ENCODE measurements at places on chromosomes 13 and 19. TPM values are rescaled to one million over a fixed set of nuclear protein-coding genes. Genes with fewer than 3 reads are reported as not detected.
A peak's percentile ranks its signal among the peaks of the same experiment; 100 is the strongest.

MISP gene
- 0.83 TPM for total RNA-seq

- H3K4me1 ChIP-seq, result peaks cover 10% of the 10 kb centered on the region
- no peak overlapping the region for H3K27ac ChIP-seq
- DNase-seq, result no peak
- peaks cover 33% of the 10 kb centered on the region for H3K36me3 ChIP-seq
- peak overlapping the region; percentile 96 for H3K4me3 ChIP-seq
Observed at GRCh38 chr19:8445488-8446001, 770 bp downstream of the HNRNPM start.

GRCh38 chr13:40776681-40777165 lies 5.7 kb upstream of the MRPS31 start:
- no peak overlapping the region for H3K27ac ChIP-seq
- H3K27me3 ChIP-seq, result no peaks in the 10 kb centered on the region
- H3K36me3 ChIP-seq, result no peaks in the 10 kb centered on the region
- H3K4me3 ChIP-seq, result no peak overlapping the region
- no peaks in the 10 kb centered on the region for H3K4me1 ChIP-seq

GRCh38 chr13:66558506-66558905 lies 671.6 kb downstream of the PCDH9 start:
- H3K4me1 ChIP-seq, result no peaks in the 10 kb centered on the region
- DNase-seq, result no peak
- peaks cover 15% of the 10 kb centered on the region for H3K36me3 ChIP-seq
- no peak overlapping the region for H3K4me3 ChIP-seq
- no peak overlapping the region for H3K27ac ChIP-seq
- no peaks in the 10 kb centered on the region for H3K27me3 ChIP-seq

KIRREL2 gene
- total RNA-seq, result 3.1 TPM

PRODH2 gene
- not detected for total RNA-seq

GRCh38 chr13:26225896-26226617 lies 3.9 kb upstream of the RNF6 start:
- no peak overlapping the region for H3K4me3 ChIP-seq
- no peaks in the 10 kb centered on the region for H3K4me1 ChIP-seq
- no peak for DNase-seq
- H3K27me3 ChIP-seq, result no peaks in the 10 kb centered on the region
- no peak overlapping the region for H3K27ac ChIP-seq

DNA sequence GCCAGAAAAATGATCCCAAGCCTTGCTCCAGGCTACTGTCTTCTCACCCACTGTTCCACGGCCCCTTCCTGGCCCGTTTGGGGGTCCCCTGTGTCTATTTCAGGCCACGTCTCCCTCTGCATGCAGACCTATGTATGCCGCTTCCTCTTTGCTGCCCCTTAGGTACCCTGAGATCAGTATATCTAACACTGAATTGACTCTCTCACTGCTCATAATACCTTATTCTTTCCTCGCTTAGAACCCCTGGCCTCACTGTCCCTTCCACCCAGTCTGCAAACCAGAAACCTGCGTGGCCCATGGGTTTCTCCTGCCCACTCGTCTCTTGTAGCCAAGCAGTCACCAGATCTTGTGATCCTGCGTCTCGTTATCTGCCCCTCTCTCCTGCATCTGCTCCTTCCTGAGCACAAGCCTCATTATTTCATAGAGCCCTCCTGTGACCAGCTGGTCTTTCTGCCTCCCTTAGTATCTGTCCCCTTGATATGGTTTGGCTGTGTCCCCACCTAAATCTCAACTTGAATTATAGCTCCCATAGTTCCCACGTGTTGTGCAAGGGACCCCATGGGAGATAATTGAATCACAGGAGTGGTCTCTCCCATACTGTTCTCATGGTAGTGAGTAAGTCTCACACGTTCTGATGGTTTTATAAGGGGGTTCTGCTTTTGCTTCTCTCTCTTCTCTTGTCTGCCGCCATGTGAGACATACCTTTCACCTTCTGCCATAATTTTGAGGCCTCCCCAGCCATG lies 109.0 kb upstream of the RNF113B start:
- no peak overlapping the region for H3K4me3 ChIP-seq
- DNase-seq, result no peak
- H3K27me3 ChIP-seq, result no peaks in the 10 kb centered on the region
- H3K4me1 ChIP-seq, result peaks cover 5% of the 10 kb centered on the region
- peaks cover 2% of the 10 kb centered on the region for H3K36me3 ChIP-seq

C5AR2 gene
- not detected for total RNA-seq

GRCh38 chr19:49488046-49488862 lies 846 bp downstream of the RPL13A start:
- DNase-seq, result no peak
- no peaks in the 10 kb centered on the region for H3K27me3 ChIP-seq
- peak overlapping the region; percentile 91 for H3K4me3 ChIP-seq
- H3K36me3 ChIP-seq, result peaks cover 55% of the 10 kb centered on the region

LIM2 gene
- total RNA-seq, result not detected

- DNase-seq, result no peak
- no peak overlapping the region for H3K4me3 ChIP-seq
- H3K36me3 ChIP-seq, result peaks cover 4% of the 10 kb centered on the region
- no peak overlapping the region for H3K27ac ChIP-seq
- H3K27me3 ChIP-seq, result no peaks in the 10 kb centered on the region
- H3K4me1 ChIP-seq, result no peaks in the 10 kb centered on the region
Observed at GRCh38 chr19:29559743-29560142, 33.9 kb downstream of the VSTM2B start.

- DNase-seq, result peak; percentile 78
- no peaks in the 10 kb centered on the region for H3K36me3 ChIP-seq
- H3K27me3 ChIP-seq, result no peaks in the 10 kb centered on the region
- no peaks in the 10 kb centered on the region for H3K4me1 ChIP-seq
- no peak overlapping the region for H3K27ac ChIP-seq
Observed at GRCh38 chr19:48741129-48741999, 954 bp upstream of the RASIP1 start.

GRCh38 chr13:50676602-50677001 lies 166.9 kb downstream of the DLEU7 start:
- no peaks in the 10 kb centered on the region for H3K36me3 ChIP-seq
- H3K27me3 ChIP-seq, result no peaks in the 10 kb centered on the region
- DNase-seq, result no peak
- H3K4me1 ChIP-seq, result no peaks in the 10 kb centered on the region

FPR1 gene
- total RNA-seq, result not detected

GRCh38 chr19:1402411-1403070 lies 1.2 kb upstream of the GAMT start:
- no peak for DNase-seq
- H3K27me3 ChIP-seq, result no peaks in the 10 kb centered on the region
- no peak overlapping the region for H3K4me3 ChIP-seq
- H3K4me1 ChIP-seq, result no peaks in the 10 kb centered on the region
- H3K27ac ChIP-seq, result no peak overlapping the region

- no peak for DNase-seq
- H3K27ac ChIP-seq, result no peak overlapping the region
- peaks cover 2% of the 10 kb centered on the region for H3K4me1 ChIP-seq
Observed at GRCh38 chr13:101451641-101452040, 834 bp upstream of the ITGBL1 start.

ONECUT3 gene
- 0.07 TPM for total RNA-seq

- no peaks in the 10 kb centered on the region for H3K4me1 ChIP-seq
- H3K27me3 ChIP-seq, result no peaks in the 10 kb centered on the region
- no peaks in the 10 kb centered on the region for H3K36me3 ChIP-seq
- DNase-seq, result no peak
- H3K4me3 ChIP-seq, result no peak overlapping the region
Observed at GRCh38 chr19:31910224-31910623, 435.2 kb upstream of the ZNF507 start.

IFNL1 gene
- total RNA-seq, result not detected

DNA sequence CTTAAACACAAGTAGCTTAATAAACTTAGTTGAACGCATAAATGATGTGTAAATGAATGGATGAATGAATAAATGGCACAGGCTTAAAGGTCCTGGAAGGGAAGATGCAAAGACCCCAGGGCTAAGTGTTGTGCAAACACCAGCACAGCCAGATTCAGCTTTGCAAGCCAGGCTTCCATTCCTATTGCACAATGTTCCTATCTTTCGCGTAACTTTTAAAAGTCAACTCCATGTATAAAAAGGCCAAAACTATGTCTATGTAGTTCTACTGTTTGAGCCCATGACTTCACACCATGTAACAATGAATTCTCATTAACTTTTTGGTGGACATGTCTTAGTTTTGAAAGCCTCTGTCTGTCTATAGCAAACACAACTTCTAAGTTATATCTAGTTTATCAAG lies 226.0 kb downstream of the NALCN start:
- no peak overlapping the region for H3K27ac ChIP-seq
- DNase-seq, result no peak
- no peaks in the 10 kb centered on the region for H3K27me3 ChIP-seq
- no peak overlapping the region for H3K4me3 ChIP-seq

MZT1 gene
- 25.2 TPM for total RNA-seq

ADGRE2 gene
- total RNA-seq, result 1.4 TPM

- H3K36me3 ChIP-seq, result no peaks in the 10 kb centered on the region
- no peak overlapping the region for H3K4me3 ChIP-seq
- H3K27me3 ChIP-seq, result no peaks in the 10 kb centered on the region
- no peak for DNase-seq
Observed at GRCh38 chr19:31976775-31977536, 368.5 kb upstream of the ZNF507 start.

C19orf73 gene
- total RNA-seq, result 0.72 TPM

DNA sequence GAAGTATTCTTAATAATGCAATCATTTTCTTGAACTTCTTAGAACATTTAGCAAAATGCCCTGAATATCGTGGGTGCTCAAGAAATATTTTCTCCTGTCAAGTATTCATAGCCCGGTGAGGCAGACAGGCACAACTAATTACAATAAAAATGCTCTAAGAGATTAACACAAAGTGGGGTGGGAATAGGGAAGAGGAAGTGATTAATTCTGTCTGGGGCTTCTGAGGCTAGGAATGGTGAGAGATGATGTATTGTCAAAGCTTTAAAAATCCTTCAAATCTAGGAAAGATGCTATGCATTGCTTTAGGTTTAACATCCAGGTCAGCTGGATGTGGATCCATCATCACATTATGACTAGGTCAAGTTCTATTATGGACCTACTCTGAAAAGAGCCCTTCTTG lies 66.9 kb upstream of the POSTN start:
- DNase-seq, result no peak
- no peak overlapping the region for H3K27ac ChIP-seq
- no peak overlapping the region for H3K4me3 ChIP-seq
- no peaks in the 10 kb centered on the region for H3K27me3 ChIP-seq
- H3K36me3 ChIP-seq, result no peaks in the 10 kb centered on the region
- H3K4me1 ChIP-seq, result no peaks in the 10 kb centered on the region

ZNF536 gene
- not detected for total RNA-seq

ANKLE1 gene
- total RNA-seq, result 16.5 TPM

ZNF230 gene
- 3.1 TPM for total RNA-seq

DNA sequence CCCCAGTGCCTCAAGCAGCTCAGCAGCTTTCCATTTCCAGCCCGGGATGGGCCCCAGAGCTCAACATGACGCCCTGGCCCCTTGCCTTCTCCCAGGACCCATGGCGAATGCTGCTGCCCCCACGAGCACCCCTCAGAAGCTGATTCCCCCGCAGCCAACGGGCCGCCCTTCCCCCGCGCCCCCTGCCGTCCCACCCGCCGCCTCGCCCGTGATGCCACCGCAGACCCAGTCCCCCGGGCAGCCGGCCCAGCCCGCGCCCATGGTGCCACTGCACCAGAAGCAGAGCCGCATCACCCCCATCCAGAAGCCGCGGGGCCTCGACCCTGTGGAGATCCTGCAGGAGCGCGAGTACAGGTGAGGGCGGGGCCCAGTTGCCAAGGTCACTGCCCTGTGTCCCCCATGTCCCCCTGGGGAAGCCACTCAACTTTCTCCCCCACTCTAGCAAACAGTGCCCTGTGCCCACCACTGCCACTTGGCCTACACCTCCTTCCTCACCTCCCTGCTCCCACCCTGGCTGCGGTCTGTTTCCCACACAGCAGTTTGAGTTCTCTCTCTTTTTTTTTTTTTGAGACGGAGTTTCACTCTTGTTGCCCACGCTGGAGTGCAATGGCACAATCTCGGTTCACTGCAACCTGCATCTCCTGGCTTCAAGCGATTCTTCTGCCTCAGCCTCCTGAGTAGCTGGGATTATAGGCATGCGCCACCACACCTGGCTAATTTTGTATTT lies 26.9 kb downstream of the SMARCA4 start:
- H3K27ac ChIP-seq, result no peak overlapping the region
- H3K4me1 ChIP-seq, result no peaks in the 10 kb centered on the region
- no peaks in the 10 kb centered on the region for H3K27me3 ChIP-seq

- H3K4me1 ChIP-seq, result no peaks in the 10 kb centered on the region
- H3K36me3 ChIP-seq, result no peaks in the 10 kb centered on the region
- DNase-seq, result no peak
- no peaks in the 10 kb centered on the region for H3K27me3 ChIP-seq
- no peak overlapping the region for H3K27ac ChIP-seq
- no peak overlapping the region for H3K4me3 ChIP-seq
Observed at GRCh38 chr13:77506874-77507273, 28.6 kb upstream of the SCEL start.

GRCh38 chr13:21055511-21056045 lies 5.8 kb downstream of the LATS2 start:
- H3K4me3 ChIP-seq, result no peak overlapping the region
- peaks cover 3% of the 10 kb centered on the region for H3K36me3 ChIP-seq
- H3K27ac ChIP-seq, result no peak overlapping the region
- H3K4me1 ChIP-seq, result peaks cover 4% of the 10 kb centered on the region

DNA sequence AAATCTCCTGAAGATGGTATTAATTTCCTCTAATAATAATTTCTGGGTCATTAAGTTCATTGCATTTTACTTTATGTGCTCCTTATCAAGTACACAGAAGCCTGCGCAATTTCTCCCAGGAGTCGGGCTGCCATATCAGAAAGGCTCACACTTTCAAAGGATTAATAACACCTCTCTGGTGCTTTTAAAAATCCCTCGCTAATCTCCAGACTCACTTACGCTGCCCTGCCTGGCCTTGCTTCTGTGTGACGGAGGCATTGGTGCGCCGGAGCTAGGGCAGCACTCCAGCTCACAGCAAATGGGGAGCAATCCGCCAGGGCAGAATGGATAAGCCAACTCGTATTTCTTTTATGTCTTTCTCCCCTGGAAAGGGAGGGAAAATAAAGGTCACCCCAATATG lies 300.8 kb downstream of the EFNB2 start:
- no peak overlapping the region for H3K4me3 ChIP-seq
- no peaks in the 10 kb centered on the region for H3K4me1 ChIP-seq
- no peak overlapping the region for H3K27ac ChIP-seq
- H3K36me3 ChIP-seq, result peaks cover 7% of the 10 kb centered on the region
- no peak for DNase-seq
- H3K27me3 ChIP-seq, result no peaks in the 10 kb centered on the region

GRCh38 chr13:85236413-85236812 lies 562.8 kb downstream of the SLITRK6 start:
- no peak overlapping the region for H3K4me3 ChIP-seq
- no peak for DNase-seq
- no peaks in the 10 kb centered on the region for H3K27me3 ChIP-seq
- H3K36me3 ChIP-seq, result no peaks in the 10 kb centered on the region
